Activated gamma-delta T cell treated with anti-CD3 and anti-CD28 coated beads, Interleukin-2, amount 50 U/mL, for 16 hours (primary cell): ENCODE measurements at places on chromosomes 12 and 14.

DNA sequence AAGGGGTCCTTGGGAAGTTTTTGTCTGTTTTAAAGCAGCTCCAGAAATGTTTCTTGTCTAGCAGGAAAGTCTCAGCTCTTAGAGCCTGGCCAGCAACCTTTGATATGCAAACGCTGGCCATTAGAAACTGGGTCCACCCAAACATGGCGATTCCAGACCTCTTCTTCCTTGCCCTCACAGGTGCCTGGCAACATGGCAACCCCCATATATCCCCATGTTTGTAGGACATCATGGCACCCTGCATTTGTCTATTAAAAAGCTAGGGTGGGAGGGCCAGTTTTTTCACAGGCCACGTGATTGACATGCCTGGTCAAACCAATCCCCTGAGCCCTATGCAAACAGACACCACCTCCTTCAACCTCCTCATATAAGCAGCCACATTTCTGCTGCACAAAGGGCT lies 848.7 kb upstream of the FOXG1 start:
- DNase-seq, result no peak

DNA sequence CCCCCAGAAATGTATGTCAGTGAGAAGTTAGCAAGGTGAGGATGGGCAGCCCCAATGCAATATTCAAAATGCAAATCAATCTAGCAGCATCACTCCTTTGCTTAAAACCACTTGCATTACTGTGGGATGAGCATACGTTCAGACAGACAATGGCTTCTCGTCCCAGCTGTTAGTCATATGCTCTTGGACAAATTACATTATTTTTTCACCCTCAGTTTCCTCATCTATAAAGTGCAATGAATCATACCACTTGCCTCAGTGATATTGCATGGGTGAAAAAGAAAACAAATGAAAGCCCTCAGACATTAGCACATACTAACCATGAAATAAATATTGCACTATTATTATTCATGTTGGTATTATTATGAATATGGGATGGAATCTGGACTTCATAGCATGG lies 132.3 kb downstream of the C12orf75 start:
- no peak for DNase-seq

GRCh38 chr14:95274279-95274678 lies 45.4 kb downstream of the CLMN start:
- DNase-seq, result no peak

DNA sequence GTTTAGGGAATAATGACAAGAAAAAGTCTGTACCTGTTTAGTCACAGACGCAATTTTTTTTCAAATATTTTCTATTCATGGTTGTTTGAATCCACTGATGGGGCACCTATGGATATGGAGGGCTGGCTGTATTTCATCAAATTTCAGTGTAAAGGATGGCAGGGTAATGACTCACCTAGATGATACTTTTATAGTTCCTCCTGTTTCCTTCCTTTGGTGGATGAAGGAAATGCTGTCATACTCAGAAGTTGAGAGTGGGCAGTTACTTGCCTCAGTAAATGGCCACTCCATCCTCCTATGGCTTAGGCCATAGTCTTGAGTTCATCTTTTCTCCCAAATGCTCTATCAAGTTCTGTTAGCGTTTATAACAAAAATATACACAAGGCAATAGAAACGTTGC lies 18.9 kb upstream of the C12orf71 start:
- DNase-seq, result no peak

- DNase-seq, result no peak
These were observed 382.1 kb downstream of the TMEM121 start for GRCh38 chr14:105908481-105908911.

DNA sequence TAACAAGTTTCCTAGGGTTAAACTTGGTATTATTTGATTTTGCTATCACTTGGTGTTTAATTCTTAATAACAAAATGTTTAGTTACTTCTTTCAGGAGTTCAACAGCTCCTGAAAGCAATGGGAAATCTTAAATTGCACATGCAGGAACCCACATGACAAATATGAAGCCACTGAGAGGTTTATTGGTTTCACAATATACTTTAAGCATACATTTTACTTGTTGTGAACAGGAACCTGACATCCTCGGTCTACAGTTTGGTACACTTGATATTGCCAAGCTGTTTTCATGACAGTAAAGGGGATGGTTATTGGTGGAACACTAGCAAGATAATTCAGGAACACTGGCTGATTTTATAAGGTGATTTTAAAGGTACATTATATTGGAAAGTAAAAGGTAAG lies 46.2 kb downstream of the SLC38A1 start:
- no peak for DNase-seq

DNA sequence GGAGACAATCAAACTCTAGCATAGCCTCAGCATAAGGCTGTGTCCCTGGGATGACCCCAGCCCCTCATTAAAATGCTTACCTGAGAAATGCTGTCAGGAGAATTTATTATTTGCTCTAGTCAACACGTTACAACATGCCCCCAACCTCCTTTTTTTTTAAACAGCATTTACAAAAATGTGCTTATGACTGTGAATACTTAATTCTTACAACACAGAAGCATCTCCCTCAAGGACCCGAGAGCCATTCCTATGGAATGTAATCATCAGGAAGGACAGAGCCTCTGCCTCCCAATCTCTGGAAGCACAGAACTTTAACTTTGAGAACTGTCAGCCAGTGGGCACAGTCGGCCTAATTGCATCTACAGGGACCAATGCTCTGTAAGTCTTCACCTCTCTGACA lies 136.6 kb upstream of the OVCH1 start:
- DNase-seq, result no peak

GRCh38 chr14:94394581-94395207 lies 6.3 kb upstream of the SERPINA1 start:
- no peak for DNase-seq

DNA sequence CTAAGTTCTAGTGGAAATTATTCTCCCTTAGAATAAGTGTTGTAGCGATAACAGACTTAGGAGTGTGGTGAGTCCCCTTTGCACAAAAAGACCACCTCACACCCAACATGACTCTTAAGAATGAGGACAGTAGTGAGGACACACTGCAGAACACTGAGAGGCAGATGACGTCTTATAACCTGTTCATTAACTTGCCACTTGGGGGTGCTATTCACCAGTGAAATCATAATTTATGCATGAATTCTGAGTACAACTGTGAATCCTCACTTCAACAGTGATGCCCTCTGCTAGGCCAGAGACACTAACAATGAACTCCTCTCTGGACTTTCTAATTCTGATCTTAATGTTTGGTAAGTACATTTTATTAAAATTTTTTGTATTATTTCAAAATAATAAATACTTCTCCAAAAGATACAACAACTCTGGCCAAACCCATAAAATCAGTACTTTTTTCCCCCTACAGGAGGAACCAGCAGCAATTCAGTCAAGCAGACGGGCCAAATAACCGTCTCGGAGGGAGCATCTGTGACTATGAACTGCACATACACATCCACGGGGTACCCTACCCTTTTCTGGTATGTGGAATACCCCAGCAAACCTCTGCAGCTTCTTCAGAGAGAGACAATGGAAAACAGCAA lies 274.7 kb downstream of the DAD1 start:
- DNase-seq, result peak; percentile 17

GRCh38 chr12:80200414-80200813 lies 101.1 kb downstream of the OTOGL start:
- DNase-seq, result no peak

- no peak for DNase-seq
These were observed 6.5 kb downstream of the C12orf43 start for GRCh38 chr12:121009741-121010140.

DNA sequence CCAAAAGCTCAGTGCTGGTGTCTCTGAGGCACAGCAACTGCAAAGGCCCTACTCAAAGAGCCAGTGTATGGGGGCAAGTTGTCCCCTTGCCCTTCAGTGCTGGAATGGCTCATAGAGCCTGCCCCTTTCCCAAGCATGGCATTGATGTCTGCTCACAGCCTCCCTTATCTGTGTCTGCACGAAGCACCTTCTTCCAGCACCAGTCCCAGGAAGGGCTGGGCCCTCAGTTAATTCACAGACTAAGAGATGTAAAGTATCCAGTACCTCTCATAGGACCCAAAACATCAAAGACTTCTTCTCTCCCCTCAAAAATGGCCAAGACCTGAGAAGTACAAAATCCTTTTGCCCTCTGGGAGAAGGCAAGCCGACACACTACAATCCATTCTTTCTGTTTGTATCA lies 1.6 kb upstream of the CMAS start:
- no peak for DNase-seq

DNA sequence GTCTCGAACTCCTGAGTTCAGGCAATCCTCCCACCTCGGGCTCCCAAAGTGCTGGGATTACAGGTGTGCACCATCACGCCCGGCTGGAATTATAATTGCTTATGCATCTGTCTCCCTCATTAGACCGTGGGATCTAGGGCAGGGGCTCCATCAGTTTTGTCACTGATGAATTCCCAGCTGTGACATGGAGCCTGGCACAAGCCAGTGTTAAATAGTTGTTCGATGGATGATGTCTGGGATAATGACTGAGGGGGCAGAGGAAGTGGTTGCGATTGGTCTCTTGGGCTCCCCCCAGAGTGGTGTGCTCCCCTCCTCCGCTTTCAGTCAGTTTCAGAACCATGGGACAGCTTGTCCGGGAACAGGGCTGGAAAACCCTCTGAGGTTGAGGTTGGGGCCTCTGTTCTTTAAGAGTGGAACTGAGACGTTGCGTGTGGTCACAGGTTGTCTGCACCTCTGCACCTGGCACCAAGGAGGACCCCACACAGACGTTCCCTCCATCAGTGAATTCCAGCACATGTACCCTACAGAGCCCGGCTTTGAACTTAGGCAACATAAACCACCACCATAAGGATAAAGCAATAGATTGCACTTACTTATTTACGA lies 30.8 kb upstream of the BATF start:
- DNase-seq, result no peak

DNA sequence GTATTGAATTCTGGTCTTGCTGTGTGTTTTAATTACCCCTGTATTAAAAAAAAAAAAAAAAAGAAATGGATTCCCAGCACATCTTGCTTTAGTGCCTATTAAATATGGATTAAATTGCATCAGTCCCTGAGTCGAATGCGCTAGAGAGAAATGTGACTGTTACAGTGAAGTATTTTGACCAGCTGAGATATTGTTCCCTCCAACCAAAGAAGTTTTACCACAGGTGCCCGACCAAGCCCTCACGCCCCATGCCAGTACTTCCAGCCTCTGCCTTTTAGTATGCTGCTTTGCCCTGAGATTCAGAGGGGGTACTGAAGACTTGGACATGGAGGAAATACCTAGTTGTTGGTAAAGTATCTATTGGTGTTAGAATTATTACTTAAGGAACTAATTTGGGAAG lies 159.7 kb downstream of the TTLL5 start:
- no peak for DNase-seq

DNA sequence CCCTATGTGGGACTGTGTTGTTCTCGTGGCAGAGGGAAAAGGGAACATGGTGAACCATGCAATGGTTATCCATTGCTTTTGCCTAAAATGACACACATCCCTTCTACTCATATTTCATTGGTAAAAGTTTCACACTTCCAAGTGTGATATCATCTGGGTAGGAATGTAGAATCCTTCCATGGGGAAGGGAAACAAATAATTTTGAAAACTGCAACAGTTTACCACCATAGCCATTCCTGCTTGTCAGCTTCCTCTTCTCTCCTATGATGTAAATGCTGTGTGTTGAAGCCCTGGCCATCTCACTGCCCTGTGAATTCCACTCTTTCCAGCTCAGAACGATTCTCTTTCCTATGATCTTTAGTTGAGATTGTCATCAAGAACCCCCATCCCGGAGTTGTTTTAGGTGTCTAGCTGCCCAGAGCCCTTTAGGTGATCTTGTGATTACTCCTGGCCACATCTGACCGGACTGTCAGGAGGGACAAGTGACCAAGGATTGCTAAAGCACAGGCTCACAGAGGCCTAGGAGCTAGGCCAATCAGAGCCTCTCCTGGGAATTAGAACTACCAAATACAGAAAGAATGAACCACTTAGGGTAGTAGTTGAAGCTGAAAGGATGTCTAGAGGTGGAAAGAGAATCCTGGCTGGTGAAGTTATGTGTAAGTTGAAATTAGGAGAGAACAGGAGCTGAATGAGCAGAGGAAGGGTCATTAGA lies 84.6 kb downstream of the VCPKMT start:
- no peak for DNase-seq

- DNase-seq, result no peak
These were observed 129.5 kb upstream of the NCOR2 start for GRCh38 chr12:124696693-124697476.

DNA sequence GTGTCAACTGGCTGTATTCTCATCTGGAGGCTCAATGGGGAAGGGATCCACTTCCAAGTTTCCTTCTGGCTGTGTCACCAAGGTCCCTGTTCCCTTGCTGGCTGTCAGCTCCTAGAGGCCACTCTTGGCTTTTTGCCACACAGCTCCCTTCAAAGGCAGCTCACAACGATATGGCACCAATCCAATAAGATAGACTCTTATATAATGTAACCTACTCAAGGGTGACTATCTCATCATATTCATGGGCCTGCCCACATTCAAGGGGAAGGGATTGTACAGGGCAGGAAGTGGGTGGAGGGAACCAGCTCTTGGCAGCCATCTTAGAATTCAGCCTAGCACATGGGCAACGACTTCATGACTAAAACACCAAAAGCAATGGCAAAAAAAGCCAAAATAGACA lies 98.7 kb upstream of the PLXNC1 start:
- no peak for DNase-seq

GRCh38 chr12:65741656-65742017 lies 82.6 kb upstream of the HMGA2 start:
- DNase-seq, result no peak
